Left renal pelvis (tissue), 4 donors: ENCODE measurements at places on chromosomes 7 and 10. TPM values are rescaled to one million over a fixed set of nuclear protein-coding genes. Genes with fewer than 3 reads are reported as not detected.

The DNAJC2 gene
- polyA plus RNA-seq = 49.7 TPM

DNA sequence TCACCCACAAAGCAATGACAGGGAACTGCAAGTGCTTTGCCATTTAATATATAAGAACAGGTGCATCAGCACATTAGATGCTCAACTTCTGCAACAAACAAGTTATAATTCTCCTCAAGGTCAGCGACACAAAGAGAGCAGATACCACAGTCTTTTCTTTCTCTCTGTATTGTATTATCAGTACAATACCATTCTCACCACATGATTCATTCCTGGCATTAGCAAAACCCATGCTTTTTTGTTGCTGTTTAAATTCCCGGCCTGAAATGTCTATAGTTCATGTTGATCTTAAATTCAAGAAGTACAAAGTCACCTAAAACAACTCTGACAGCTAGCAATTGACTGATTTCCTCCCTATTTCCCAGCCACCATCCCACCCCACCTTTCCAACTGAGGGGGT lies 111.8 kb upstream of the FEZF1 start:
- DNase-seq = no peak

GRCh38 chr10:89475591-89475998 lies 59.8 kb downstream of the SLC16A12 start:
- no peak for DNase-seq

The C10orf105 gene
- 0.21 TPM for polyA plus RNA-seq

The GPR22 gene
- polyA plus RNA-seq = 0.53 TPM

DNA sequence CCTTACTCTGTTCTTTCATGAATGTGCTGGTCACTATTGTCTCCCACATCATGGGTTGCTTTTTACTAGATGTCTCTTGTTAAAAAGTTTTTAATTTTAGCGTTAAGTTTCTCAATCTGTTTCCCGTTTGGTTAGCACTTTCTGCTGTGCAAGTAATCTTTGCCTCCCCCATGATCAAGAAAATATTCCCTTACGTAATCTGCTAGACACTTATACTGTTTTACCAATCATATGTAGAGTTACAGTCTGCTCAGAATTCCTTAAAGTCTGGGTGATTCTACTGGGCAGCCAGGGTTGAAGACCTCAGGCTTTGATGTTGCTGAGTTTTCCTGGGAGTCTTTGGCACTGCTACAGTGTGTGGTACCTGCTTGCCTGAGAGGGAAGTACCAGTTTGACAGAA lies 38.2 kb upstream of the RPA3 start:
- no peak for DNase-seq

GRCh38 chr10:106931159-106931852 lies 233.2 kb downstream of the SORCS1 start:
- no peak for DNase-seq

The ABCB1 gene
- 14.9 TPM for polyA plus RNA-seq

DNA sequence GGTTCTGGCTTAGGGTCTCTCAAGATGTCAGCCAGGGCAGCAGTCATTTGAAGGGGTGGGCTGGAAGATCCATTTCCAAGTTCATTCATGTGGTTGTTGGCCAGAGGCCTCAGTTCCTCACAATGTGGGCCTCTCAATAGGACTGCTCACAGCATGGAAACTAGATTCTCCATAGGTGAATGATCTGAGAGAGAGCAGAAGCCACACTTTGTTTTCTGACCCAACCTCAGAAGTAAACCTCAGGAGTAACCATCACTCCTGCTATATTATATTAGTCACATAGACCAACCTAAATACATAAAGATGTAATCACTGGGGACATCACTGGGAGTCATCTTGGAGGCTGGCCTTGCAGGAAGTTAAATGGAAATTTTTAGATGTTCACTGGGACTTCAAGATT lies 42.2 kb downstream of the GBF1 start:
- DNase-seq = no peak
